ENCODE measurements at places on chromosomes 2 and 18.

- no peak for DNase-seq
Observed at GRCh38 chr2:18440141-18440661, 120.3 kb downstream of the RDH14 start.

DNA sequence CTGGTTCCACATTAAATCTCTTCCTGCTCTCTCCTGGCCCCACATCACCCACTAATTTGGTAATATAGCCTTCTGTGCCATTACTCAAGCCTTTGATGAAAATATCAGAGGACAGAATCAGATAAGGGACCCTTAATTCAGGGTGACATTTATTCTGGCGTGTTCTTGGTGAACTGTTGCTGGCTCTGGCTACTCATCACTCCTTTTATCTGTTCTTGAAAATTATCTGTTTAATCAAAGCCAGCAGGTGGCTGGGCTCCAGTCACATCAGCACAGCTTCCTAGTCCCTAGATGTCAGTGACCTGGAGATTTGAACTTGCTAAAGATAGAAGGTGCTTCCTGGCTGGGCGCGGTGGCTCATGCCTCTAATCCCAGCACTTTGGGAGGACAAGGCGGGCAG lies 26.9 kb upstream of the SLC35F6 start:
- DNase-seq = no peak

DNA sequence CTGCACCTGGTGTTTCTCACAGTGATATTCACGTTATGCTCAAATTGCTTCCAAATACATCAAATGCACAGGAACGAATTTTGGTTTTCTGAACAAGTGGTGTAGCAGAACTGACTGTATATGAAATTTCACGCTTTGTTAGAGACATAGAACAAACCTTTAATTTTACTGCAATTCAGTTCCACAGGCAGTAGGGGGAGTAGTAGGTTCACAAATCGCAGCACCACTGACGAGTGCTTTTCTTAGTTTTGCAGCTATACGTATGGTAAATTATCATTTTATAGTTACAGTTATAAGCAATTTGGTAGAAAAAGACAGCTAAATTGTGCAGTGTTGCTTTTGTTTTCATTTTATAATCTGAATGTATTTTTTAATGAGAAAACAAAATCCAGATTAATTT lies 113.3 kb downstream of the KIAA1328 start:
- DNase-seq = peak; percentile 6

DNA sequence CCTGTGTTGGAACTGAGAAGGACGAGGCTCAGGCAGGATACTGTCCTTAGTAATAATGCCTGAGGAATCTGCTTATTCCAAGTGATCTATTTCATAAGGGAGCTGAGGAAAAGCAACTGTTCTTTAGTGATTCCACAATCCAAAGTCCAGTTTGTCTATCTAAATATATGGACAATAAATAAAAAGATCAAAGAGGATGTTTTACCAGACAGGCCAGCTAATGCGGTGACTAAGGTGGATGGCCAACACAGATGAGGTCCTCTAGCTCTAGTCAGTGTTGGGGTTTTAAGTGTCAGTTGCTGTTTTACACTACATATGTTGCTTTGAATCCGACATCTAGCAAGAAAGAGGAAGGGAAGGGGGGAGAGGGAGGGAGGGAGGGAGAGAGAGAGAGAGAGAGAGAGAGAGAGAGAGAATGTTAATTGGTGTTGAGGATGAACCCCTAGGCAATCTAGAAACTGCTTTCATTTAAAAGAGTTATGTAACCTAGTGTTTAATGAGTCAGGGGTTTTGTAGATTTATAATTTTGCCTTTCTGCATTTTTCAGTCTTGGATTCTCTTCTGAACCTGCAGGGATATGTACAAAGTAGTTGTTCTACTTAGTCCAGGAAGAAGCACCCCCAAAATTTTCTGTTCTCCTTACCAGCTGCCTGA lies 27.0 kb upstream of the SCN1A start:
- no peak for DNase-seq

DNA sequence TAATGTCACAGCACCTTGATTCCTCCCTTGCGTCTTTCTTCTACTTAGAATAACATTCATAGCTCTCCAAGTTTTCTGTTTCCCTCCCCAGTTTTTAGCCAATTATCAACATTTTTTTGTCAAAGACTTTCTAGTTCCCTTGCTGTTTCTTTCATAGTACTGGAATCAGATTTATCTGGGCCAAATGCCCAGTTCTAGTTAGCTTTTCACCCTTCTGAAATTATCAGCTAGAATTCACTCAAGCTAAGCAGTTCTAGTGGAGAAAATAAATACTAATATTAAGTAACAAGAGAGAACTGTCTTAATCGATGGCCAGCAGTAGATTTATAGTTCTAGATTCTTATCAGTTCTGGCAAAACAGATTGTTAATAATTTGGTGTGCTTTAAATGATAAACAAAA lies 36.2 kb downstream of the EFEMP1 start:
- no peak for DNase-seq

DNA sequence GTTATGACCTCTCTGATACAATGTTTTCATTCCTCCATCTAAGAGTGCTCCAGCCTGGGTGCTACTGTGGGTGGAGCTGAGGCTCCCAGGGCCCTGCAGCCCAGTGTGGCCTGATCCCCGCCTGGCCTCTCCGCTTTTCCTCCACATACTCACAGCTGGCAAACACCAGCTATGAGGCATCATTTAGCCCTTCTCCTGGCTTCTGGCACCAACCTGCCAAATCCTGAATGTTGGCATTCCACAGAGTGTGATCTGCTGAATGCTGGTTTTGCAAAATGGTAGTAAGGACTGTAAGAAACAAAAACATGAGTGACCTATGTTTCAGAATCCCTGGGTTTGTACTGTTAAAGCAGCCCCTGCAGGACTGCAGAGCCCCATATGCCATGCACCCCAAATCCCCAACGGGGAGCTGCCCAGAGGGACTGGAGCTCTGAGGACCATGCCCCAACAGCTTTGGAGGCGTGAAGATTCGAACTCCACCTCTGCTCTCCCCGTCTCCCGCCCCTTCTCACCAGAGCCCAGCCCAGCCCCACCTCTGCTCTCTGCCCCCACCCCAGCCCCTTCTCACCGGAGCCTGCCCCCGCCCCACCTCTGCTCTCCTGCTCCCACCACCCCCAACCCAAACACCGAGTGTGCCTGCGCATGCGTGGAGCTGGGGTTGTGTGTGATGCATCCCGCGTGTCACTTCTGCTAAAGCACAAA lies 4.2 kb downstream of the SLC66A2 start:
- DNase-seq = no peak

- DNase-seq = no peak
Observed at GRCh38 chr18:73791081-73791480, 356.6 kb downstream of the FBXO15 start.

DNA sequence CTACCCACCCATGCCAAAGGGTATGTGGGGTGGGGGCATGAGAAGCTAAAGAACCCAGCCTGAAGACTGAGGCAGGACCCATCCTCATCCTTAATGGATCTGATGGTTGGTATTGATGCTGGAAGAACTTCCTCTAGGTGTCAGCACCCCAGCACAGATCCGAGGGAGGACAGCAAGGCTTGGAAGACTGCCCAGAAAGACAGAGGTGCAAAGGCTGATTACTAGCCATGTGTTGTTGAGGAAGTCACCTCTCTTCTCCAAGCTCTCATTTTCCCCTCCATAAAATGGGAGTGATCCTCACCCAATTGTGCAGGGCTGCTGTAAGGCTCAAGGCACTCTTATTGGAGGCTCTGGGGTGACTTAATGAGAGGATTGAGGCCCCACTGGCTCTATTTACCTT lies 256.5 kb downstream of the CELF4 start:
- no peak for DNase-seq

- no peak for DNase-seq
Observed at GRCh38 chr2:66463206-66463755, 28.4 kb downstream of the MEIS1 start.

- no peak for DNase-seq
Observed at GRCh38 chr2:20156076-20156759, 68.7 kb downstream of the SDC1 start.

GRCh38 chr2:218981881-218982585 lies 3.0 kb downstream of the FEV start:
- no peak for DNase-seq

DNA sequence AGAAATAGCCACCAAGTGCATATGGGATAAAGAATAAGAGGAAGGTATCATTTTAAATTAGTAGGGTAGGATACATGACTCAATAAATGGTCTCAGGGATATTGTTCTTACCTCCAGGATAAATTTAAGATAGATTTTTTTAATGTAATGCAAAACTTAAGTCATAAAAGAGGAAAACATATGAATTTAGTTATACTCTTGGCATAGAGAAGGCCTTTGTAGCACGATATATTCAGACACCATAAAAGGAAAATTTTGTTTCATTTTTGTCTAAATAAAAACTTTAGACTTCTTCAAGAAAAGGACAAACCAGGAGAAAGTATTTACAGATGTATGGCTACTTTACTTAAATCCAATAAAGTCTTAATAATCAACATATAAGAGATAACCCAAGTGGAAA lies 78.5 kb upstream of the CAB39 start:
- DNase-seq = no peak

- no peak for DNase-seq
Observed at GRCh38 chr2:61272421-61273070, 110.6 kb downstream of the C2orf74 start.

DNA sequence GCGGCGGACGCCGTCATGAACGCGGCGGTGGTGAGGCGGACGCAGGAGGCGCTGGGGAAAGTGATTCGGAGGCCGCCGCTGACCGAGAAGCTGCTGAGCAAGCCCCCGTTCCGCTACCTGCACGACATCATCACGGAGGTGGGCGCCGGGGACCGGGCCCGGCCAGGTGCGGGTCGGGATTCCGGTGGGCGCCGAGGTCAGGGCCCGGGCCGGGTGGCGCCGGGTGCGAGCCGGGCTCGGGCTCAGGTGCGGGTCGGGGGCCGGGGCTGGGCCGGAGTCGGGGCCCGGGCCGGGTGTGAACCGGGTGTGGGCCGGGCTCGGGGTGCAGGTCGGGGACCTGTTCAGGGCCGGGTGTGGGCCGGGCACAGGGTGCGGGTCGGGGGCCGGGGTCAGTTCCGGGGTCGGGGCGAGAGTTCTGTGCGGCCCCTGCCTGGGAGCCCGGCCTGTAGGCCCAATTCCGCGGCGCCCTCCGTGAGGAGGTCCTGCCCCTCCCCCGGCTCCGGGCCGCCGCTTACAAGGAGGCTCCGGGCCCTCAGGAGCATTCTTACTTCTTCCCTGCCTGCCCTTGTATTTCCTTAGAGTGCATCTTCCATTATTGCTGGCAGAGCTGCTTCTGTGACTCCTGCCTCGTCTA lies 447 bp downstream of the TRAF3IP1 start:
- no peak for DNase-seq

- no peak for DNase-seq
Observed at GRCh38 chr2:28522481-28522880, 26.6 kb downstream of the PLB1 start.

- no peak for DNase-seq
Observed at GRCh38 chr2:175557810-175558377, 376.4 kb upstream of the ATP5MC3 start.

- DNase-seq = no peak
Observed at GRCh38 chr2:45438872-45439665, 172.0 kb downstream of the SRBD1 start.

DNA sequence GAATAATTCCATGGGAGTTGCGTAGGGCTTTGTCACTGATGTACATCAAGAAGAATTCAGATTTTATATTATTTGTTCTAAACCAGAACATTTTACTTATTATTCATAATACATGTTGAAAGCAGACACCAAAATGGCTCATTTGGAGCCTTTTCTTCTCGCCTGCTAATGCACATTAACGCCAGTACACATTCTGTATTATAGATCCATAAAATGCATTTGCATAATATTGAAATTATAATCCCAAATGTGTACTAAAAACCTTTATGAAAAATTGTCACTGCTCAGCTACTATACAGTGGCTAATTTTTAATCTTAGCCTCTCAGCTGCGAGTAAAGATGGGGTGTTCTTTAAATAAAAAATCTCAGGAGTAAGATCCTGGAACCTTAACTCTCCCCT lies 452.2 kb upstream of the HNRNPA3 start:
- no peak for DNase-seq

- no peak for DNase-seq
Observed at GRCh38 chr2:239546541-239546940, 145.7 kb upstream of the HDAC4 start.

DNA sequence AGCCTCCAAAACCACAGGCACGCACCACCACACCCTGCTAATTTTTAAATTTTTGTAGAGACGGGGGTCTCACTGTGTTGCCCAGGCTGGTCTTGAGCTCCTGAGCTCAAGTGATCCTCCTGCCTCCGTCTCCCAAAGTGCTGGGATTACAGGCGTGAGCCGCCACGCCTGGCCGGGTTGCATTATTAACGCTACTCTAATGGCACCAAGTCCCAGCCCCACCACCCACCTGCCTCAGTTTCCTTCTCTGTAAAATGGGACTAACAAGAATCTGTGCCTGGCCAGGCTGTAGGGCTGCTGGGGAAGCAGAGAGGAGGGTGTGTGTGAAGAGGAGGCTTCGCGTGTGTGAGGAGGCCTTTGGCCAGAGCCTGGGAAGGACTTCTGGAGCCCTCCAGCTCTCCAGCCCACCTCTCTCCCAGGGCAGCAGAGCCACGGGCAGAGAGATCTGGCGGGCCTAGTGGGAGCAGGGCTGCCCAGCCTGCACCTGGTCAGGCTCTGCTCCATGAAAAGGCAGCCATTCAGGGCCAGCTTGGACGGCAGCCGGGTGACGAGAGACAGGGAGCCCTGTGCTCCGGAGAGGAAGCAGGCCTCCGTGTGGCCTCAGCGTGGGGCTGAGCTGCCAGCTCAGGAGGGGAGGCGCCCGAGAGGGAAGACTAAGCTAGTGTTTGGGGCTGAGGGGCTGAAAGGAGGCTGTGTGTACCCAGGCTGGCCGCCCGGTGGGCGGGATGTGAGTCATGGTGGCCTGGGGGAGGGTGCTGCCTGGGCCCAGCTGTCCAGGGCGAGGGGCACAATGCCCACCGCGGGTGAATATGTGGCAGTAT lies 7.4 kb upstream of the B3GNT7 start:
- peak; percentile 26 for DNase-seq

- DNase-seq = no peak
Observed at GRCh38 chr2:68770271-68771111, 35.9 kb downstream of the ARHGAP25 start.
